Activated CD8-positive, alpha-beta memory T cell treated with anti-CD3 and anti-CD28 coated beads, Interleukin-2, amount 50 U/mL, for 4 hours (primary cell): ENCODE measurements at places on chromosomes 13 and 19.

DNA sequence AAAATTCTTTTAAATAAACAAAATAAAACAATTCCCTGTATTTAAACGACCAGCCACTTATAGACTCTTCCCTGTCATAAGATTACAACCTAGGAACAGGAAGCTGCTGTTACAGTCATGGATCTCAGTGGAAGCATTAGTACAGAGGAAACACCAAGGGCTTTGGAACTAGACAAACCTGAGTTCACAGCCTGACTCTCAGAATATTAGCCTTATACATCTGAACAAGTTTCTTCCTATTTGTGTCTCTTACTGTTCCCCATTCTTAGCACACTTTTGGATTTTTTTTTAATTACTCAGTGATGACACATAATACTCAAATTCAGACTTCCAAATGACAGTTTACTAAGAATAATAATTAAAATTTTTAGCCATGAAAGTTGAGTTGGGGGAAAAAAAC is 46.1 kb downstream of the ZDHHC20 start:
- no peak for DNase-seq

GRCh38 chr13:113916330-113916815 is 52.5 kb upstream of the GAS6 start:
- no peak for DNase-seq

DNA sequence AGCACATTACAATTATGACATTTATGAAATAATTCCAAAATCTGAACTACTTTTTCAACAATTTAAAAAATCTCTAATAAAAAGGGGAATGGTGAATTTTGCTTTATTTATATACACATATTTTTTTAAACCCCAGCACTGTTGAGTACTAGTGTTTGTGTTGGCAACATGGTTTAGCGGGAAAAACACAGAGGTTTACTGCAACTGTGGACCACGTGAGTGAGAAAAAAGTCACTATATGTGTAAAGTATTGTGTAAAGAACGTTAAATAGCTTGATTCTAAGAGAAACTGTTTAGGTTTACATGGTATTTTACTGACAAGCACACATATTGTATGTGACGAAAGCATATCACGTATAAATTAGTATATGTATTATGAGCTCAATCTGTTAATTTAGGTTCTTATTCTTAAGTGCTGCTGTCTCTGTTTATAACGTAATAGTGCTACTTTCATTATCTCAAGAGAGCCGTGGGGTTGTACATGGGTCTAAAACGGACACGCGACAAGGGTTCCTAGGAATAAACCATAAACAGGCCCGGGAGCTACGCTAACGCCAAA is 617 bp downstream of the SKA3 start:
- DNase-seq, result no peak

GRCh38 chr13:42660333-42660965 is 86.5 kb downstream of the TNFSF11 start:
- no peak for DNase-seq

DNA sequence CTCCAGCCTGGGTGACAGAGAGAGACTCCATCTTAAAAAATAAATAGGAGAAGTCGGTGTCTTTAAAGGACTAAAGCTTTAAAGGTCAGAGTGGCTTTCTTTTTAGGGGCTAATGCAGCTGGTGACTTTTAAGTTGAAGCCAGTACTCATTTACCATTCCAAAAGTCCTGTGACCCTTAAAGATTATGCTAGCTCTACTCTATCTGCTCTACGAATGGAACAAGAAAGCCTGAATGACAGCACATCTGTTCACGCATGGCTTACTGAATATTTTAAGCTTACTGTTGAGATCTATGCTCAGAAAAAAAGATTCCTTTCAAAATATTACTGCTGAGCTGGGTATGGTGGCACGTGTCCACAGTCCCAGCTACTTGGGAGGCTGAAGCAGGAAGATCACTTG is 16.4 kb downstream of the TDRD12 start:
- no peak for DNase-seq

GRCh38 chr19:22545751-22546150 is 88.4 kb upstream of the ZNF492 start:
- DNase-seq, result no peak

DNA sequence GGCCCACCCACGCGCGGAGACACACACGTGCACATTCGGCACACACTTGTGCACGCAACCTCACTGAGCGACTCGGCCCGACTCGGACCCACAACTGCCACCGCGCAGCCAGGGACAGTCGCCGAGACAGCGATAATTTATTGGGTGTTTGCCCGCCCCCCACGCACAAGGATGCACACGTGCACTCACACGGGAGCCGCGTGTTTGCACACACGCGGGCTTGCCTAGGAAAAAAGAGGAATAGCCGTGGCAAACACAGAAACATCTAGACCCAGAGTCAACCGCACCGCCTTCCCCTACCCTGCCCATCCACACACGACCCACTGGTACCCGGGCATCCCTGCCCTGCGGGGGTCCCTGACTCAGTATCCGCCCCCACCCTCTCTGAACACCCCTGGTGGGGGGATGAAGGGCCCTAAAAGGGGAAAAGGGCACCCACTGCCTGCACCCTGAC is 1.1 kb upstream of the SSBP4 start:
- DNase-seq, result peak; percentile 46

GRCh38 chr13:50979187-50979586 is 69.6 kb downstream of the RNASEH2B start:
- DNase-seq, result no peak

DNA sequence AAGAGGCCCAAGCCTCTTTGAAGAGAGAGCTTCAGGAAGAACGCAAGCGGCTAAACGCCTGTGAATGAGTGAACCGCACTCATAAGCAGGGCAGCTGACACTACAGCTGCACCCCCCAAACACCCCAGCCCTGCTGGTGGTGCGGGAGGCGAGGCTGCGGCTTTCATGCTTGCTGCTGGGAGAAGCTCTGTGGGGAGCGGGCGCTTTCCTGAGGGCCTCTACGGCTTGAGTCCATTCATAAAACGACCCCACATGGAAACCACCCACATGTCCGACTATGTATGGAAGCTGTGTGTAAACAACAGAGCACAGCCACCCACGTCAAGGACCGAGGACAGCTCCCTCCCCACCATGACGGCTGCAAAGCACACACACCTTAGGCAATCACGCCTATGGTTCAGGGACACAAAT is 5.5 kb downstream of the AP3D1 start:
- no peak for DNase-seq

DNA sequence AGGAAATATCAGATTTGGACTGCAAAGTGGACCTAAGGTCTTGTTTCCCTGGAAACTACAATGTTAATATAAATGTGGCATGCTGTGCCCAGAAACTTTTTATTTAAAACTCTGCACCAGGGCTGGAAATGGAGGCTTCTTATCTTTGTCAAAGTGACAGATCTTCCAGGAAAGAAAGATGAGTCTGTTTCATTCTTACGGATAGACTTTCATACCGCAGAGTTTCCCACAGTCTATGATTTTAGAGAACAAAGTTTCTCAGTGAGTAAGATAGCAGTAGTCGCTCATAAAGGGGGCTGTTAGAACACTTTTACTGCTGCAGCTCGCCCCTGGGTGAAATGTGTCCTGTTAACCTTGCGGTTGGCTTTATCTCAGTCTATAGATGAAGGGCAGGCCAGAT is 6.7 kb downstream of the CLEC11A start:
- no peak for DNase-seq

GRCh38 chr13:102993348-102993747 is 72.9 kb downstream of the SLC10A2 start:
- no peak for DNase-seq

GRCh38 chr19:8575467-8575997 is 1.7 kb downstream of the MYO1F start:
- DNase-seq, result peak; percentile 51

DNA sequence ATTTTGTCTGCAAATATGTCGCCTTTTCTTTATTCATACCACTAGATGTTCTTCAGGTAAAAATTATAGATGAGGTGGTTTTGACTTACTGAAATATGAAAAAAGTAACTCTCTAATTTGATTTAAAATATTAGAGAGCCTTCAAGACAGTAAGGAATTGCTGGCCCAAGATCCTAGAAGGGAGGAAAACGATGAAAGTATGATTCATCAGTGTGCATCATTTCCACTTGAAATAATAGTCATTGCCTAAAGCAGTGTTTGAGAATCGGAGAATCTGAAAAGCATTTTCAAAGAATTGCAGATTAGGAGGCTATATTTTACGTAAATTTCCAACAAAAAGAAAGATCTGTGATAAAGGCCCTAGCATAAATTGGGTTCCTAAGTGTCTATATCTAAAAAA is 1707.9 kb upstream of the PRR20A start:
- DNase-seq, result no peak

GRCh38 chr19:48392860-48393558 is 459 bp upstream of the GRIN2D start:
- DNase-seq, result no peak

GRCh38 chr13:110347535-110348308 is 40.6 kb downstream of the COL4A2 start:
- no peak for DNase-seq

GRCh38 chr19:48351341-48351752 is 12.4 kb downstream of the TMEM143 start:
- peak; percentile 78 for DNase-seq

GRCh38 chr19:36418287-36419001 is at the start of gene ZFP82:
ZFP82 (minus strand) TSS chr19:36418644; CDS start chr19:36409789, 8,855 bp downstream.
- peak; percentile 74 for DNase-seq

DNA sequence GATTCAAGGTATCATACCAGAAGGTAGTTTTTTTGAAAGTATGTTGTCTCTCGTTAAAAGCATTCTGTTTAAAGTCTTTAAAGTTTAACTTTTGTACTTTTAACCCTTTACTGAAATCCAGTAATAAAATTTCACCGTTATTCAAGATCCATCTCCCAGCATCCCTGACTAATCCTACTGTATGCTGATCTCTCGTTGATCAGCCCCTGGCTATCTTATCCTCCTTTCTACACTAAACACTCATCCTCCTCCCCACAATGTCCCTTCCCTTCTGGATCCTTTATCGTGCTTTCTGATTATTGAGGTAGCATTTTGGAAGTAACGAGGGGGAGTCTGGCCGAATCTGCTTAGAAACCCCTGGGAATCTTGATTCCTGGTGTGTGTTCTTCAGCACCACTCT is 1.3 kb downstream of the TPP2 start:
- no peak for DNase-seq

- DNase-seq, result no peak
Measured at GRCh38 chr13:52383366-52383765, 22.6 kb downstream of the THSD1 start.

- no peak for DNase-seq
Measured at GRCh38 chr13:38180126-38180525, 169.5 kb upstream of the UFM1 start.

DNA sequence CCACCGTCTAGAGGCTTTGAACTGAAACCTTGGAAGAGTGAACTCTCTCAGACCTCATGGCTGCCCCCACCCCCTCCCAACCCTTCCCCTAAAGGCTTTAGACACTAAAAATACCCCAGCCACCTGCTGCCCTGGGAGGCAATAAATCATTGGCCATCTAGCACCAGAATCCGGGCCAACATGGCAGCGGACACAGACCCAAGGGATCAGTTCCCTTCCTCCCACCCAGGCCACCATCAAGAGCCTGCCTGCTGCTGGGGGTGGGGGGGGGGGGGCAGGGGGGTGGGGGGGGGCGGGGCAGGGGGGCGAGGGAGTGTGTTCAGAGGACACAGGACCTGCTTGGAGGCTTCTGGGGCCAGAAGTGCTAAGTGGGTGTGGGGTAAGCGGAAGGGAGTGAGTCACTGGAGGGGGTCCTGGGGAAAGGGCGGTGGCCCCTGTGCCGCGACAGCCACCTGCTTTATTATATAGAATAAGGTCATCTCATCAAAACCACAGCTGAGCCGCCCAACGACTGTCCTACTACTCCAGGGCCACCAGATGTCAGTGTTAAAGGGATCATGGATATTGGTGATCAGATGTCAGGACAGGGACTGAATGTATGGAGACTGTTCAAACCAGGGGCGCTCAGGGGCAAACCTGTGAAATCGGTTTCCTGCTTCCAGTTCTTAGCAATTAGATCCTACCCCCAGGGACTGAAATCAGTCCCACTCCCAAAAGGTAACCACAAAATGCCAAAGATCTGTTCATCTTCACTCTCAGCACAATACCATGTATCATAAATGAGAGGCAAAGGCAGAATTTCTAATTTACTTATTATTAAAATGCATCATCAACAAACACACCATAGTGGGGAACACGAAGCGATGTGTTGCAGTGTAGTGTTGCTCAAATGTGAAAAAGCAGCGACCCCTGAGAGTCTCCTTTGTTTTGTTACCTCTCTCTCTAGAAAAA is 24.3 kb downstream of the ARL11 start:
- no peak for DNase-seq

DNA sequence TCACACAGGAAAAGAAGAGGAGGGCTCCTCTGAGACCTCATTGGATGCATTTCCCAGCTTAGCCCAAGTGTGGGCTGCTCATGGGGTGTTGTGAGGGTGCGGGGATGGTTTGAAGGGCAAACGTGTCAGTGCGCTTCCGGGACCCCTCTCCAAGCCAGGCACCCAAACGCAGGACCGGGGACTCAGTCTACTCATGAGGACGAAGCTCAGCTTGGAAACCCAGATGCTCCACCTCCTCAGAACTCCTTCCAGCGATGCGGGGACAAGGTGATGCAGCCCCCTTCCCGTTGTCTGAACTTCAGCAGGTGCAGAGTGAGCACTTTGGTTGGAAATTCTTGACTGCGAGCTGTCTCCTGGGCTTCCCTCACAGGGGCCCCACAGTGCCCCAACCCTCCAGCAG is 33.1 kb upstream of the MTIF3 start:
- no peak for DNase-seq

GRCh38 chr13:45468635-45469034 is 3.9 kb downstream of the COG3 start:
- DNase-seq, result no peak

- DNase-seq, result no peak
Measured at GRCh38 chr13:45595965-45596364, 19.6 kb downstream of the ERICH6B start.

- DNase-seq, result no peak
Measured at GRCh38 chr19:10979951-10980381, 19.1 kb downstream of the SMARCA4 start.

DNA sequence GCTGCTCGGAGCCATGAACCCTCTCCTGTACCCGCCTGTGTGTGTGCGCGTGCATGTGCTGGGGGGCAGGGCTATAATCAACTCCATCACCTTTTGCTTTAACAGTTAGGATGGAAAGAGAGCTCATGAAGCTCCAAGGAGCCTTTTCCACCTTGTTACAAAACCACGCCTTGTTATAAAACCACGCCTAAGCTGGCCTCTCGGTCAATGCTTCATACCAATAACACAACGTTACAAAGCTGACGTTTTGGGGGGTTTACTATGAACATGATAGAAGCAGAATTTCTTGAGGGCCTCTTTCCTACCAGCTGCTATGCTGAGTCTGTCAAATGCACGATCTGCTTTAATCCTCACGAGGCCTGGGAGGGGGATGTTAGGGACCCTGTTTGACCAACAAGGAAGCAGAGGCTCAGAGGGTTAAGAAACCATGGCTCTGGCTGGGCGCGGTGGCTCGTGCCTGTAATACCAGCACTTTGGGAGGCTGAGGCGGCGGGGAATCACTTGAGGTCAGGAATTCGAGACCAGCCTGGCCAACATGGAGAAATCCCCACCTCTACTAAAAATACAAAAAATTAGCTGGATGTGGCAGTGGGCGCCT is 11.9 kb downstream of the CAPS start:
- DNase-seq, result no peak
